ENCODE measurements at places on chromosomes 13 and 19.

DNA sequence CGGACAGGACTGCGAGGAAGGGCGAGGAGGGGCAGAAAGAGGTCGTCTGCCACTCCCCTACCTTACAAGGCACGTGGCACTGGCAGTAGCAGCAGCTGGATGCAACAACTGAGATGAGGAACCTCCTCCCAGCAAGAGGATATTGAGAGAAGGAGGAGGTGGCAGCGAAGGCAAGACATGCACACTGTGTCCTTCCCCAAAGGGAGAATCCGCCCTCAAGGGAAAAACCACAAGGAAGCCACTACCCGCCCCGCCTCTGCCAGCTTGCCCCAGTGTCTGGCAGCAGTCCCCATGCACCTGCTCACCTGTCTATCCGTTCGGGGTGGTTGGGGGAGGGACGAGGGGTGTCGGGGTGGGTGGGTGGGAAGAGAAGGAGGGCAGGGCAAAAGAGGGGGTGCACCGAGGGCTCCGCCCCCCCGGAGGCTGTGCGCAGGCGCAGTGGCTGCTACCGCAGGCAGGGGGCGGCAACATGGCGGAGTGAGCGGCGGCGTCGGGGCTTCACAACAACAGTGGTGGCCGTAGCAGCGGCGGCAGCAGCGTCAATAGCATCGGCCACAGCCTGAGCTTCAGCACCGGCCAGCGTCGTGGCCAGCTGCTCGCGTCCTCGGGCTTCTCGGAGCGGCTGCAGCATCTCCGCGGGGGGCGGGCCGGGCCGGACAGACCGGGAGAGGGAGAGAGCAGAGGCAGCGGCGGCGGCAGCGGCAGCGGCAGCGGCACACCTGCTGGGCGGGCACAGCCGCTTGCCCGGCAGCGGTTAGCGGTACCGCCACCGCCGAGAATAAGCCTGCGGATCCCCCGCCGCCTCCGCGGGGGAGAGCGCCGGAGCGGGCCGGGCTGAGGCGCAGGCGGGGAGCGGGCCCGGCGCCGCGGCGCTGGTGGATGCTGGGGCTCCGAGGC is at the start of gene NBEA:
Gene NBEA (plus strand): TSS at position 436 of the 897 bp plus-strand sequence. CDS start 551 bp downstream, outside the sequence.
- peak; percentile 72 for DNase-seq

GRCh38 chr19:33514885-33515551 is 6.6 kb downstream of the PEPD start:
- DNase-seq: no peak

DNA sequence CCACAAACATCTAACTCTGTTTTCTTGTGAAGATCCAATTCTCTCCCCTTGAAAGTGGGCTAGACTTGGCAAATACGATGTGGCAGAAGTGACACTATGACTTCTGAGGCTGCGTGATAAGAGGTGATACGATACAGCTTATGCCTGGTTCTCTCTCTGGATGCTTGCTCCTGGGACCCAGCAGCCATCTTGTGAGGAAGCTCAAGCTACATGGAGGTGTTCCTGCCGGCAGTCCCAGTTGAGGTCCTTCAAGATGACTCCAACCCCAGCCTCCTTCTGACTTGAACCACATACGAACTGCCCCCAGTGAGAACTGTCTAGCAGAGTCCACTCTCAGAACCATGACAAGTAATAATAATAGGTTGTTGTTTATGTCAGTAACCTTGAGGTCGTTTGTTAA is 10.7 kb upstream of the FEM1A start:
- no peak for DNase-seq

- no peak for DNase-seq
Observed at GRCh38 chr13:44679597-44679996, 103.5 kb upstream of the TSC22D1 start.

- no peak for DNase-seq
Observed at GRCh38 chr13:23847497-23847896, 41.7 kb downstream of the MIPEP start.

GRCh38 chr19:13583753-13584152 is 77.5 kb upstream of the CACNA1A start:
- DNase-seq: no peak

Measured in H4 (cell line).